Choroid plexus epithelial cell (primary cell): ENCODE measurements at places on chromosomes 2 and 18.

GRCh38 chr2:128631698-128632500 is 313.2 kb upstream of the HS6ST1 start:
- DNase-seq, result no peak

DNA sequence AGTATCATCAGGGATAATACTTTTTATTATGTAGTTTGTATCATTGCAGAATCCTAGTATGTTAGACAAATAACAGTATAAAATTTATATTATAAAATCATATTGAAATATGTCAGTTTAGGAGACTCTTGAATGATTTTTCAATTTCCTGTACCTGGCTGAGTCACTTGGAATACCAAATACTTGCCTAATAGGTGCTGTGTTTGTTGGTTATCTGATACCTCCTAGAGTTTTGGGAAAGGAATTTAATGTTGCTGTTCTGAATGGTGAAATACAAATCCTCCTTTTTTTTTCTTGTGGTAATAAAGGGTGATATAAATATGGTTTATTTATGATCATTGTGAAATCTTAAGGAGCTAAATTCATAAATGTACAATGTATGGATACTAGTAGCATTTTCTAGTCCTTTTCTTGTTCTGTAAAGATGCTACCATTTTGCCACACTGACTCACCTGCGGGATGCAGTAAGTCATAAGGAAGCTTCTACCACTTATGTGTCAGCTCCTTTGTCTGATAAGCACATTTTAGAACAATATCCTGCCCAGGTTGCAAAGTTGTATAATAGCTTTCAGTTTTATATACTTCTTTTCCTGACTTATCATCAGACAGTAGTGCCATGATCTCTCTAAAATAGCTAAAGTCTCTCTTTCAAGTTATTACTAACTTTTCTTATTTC is 465.5 kb downstream of the XIRP2 start:
- DNase-seq, result no peak

DNA sequence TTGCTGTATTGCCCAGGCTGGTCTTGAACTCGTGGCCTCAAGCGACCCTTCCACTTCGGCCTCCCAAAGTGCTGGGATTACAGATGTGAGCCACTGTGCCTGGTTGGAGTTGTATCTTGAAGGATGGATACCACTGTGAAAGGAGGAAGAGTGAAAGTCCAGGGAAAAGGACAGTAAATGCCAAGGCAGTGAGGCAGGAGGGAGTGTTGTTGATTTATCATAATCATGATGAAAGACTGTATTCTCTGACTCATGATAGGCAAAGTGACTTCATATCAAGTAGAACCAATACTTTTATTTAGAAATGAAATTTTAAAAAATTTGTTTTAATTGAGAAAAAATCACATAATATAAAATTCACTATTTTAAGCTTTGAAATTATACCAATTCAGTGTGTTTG is 162.3 kb downstream of the ARHGAP28 start:
- peak; percentile 13 for DNase-seq

- DNase-seq, result no peak
Observed at GRCh38 chr2:3037196-3038194, 340.1 kb downstream of the EIPR1 start.

DNA sequence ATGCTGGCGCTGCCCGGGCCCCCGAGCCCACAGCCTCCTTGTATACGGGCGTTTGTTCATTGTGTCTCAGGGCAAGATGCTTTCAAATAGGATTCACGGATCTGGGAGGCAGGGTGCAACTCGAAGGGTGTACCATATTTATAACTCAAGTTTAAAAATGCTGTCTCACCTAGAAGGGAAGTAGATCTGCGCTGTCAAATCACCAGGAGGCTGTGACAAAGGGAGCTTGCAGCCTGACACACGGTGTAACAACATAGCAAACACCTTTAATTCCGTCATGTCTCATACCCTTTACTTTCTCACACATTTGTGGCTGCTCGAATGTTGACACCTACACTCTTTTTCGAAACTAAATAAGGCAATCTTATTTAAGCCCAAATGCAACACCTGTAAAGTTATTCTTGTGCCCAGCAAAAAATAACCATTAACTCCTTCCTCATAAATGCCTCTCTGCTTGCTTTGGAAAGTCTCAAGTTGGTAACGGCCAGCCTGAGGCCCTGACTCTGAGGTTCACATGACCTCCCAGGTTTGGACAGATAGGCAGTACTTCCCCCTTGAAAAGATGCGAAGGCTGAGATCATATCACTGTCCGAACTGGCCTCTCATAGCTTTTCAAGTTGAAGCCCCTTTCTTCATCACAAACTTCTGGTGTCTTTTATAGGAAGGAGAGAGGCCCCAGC is 11.6 kb downstream of the ZEB2 start:
- no peak for DNase-seq

- DNase-seq, result no peak
Observed at GRCh38 chr2:240905176-240905781, 857 bp upstream of the CROCC2 start.

- no peak for DNase-seq
Observed at GRCh38 chr18:43482600-43482999, 205.3 kb upstream of the SYT4 start.

GRCh38 chr2:181378491-181378890 is 78.7 kb upstream of the ITGA4 start:
- DNase-seq, result no peak

GRCh38 chr18:75898651-75899050 is 471.1 kb upstream of the SMIM21 start:
- no peak for DNase-seq

DNA sequence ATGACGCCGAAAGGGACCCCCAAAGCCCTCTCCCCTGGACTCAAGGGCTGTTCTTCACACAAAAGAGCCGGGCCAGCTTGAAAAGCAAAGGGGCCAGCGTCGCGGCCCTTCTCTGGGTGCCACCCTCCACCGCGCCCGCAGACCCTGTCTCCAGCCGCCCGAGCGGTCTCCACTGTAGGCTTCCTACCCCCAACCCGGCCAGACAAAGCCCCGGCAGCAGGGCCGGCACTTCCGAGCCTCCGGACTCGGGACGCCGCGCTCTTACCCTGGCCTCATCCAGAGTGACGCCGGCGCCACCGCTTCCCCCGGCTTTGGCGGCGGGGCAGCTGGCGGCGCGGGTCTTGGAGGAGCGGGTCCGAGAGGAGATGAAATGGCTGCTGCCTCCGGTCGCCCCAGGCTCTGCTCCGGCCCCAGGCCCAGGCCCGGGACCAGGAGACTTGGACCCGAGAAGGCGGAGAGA is 603 bp downstream of the ATAD2B start:
- DNase-seq, result no peak

DNA sequence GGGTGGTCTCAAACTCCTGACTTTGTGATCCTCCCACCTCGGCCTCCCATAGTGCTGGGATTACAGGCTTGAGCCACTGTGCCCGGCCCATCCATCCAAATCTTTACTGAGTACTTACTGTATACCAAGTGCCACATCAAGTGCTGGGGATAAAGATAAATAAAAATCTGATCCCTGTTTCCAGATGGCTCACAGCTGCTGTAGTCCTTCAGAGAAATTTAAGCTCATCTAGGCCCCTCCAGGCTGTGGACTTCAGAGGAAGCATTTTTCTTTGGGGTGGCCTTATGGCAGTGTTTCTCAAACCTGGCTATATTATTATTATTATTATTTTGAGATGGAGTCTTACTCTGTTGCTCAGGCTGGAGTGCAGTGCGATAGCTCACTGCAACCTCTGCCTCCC is 33.7 kb upstream of the GTF2A1L start:
- DNase-seq, result no peak

DNA sequence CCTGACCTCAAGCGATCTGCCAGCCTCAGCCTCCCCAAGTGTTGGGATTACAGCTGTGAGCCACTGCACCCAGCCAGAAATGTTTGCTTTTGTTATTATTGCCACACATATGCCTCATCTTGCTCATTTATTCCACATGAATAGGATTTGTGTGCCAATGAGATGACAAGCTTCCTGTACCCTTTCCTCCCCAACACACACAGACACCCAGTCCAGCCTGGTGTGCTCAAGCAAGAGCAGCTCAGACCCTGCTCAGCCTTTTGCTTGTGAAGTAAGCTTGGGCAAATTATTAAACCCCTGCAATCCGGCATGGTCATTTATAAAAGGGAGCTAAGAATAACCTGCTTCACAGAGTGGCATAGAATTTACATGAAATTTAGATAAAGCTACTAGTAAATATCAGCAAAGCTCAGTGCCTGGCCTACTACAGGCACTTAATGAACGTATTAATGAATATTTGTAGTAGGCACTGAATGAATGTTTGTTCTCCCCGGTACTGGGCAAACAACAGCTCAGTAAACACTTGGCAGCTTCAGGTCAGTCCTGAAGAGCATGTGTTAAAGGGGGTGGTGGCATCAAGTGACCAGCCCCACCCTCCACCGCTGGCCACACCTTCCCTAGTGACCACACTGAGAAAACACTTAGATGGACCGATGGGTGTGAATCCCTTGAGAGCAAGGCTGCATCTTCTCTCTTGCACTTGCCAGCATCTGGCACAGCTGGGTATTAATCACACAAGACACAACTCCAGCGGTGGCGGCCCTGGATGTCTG is 280.2 kb downstream of the SRBD1 start:
- DNase-seq, result peak; percentile 19

- DNase-seq, result no peak
Observed at GRCh38 chr2:218009765-218010139, 7.0 kb upstream of the TNS1 start.

- DNase-seq, result peak; percentile 78
Observed at GRCh38 chr2:103401621-103402020, 639.8 kb downstream of the TMEM182 start.

- DNase-seq, result peak; percentile 57
Observed at GRCh38 chr2:112031473-112032223, 23.4 kb upstream of the TMEM87B start.

- no peak for DNase-seq
Observed at GRCh38 chr2:24238158-24238557, 63.3 kb downstream of the FAM228A start.

DNA sequence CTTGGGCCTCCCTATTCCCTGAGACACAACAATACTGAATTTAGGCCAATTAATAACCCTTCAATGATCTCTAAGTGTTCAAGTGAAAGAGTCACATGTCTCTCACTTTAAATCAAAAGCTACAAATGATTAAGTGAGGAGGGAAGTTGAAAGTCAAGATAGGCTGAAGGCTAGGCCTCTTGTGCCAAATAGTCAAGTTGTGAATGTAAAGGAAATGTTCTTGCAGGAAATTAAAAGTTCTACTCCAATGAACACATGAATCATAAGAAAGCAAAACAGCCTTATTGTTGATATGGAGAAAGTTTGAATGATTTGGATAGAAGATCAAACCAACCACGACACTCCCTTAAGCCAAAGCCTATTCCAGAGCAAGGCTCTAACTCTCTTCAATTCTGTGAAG is 286.9 kb downstream of the MEIS1 start:
- DNase-seq, result no peak

GRCh38 chr2:26144953-26145680 is 27.8 kb upstream of the GAREM2 start:
- peak; percentile 69 for DNase-seq
